Thoracic aorta (tissue), 2 donors: ENCODE measurements at places on chromosomes 12 and 14. TPM values are rescaled to one million over a fixed set of nuclear protein-coding genes. Genes with fewer than 3 reads are reported as not detected.

DNA sequence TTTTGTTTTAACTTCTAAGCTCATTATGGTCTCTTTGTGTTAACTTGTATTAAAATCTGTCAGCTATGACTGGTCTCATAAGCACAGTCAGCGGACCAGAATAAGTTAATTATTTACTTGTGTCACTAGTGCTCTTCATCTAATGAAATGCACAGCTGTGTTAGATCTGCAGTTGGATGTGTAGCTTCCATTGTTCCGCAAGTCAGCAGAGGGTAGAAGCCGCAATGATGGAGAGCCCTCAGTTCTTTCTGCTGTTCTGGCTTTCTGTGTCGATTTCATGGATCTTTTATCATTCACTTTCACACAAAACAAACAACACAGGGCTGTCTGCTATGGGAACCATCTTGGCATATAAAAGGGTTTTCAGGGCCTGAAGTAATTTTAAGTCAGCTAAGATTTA lies 89.3 kb upstream of the RFX4 start:
- DNase-seq, result no peak

DNA sequence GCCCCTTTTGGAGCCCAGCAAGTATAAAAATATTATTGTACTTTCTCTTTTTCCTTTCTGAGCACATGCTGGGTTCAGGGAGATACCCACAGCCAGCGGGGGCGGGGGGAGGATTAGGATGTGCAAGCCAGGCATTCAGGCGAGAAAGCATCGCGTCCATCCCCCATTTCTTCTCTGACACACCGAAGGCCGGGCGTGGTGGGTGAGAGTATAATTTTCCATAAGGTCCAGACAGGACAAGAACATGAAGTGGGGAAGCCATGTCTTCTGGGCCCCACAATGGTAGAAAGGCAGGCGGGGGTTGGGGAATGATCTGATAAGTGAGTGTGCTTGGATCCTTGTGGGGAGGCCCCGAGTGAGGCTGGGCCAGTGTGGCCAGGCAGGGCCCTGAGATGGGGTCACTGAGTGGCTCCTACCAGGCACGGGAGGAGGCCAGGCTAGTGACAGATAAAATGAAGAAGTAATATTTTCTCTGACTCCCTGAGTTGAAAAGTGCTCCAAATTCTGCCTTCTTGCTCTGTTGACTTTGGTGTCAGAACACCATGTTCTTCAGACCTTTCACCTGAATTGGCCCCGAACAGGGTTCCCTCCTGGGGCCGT lies 10.7 kb upstream of the LRTM2 start:
- DNase-seq, result no peak

DNA sequence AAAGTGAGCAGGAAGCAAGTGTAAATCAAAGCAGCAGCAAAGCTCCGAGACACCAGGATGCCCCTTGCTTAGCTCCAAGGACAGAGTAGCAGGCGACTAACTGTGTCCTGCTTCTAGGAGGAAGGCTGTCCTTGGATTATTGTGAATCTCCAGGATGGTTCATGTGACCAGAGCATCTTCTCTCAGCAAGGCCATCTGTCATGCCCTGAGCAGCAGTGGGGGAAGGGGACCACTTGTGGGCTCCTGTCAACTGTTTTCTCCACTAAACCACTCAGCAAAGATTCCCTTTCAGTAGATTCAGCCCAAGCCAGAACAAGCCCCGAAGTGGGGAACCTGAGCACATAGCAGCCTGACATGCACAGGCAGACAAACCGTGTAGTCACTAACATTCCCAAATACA lies 19.4 kb downstream of the MAP3K9 start:
- DNase-seq, result no peak

- DNase-seq, result no peak
Observed at GRCh38 chr14:52663850-52664249, 31.5 kb downstream of the ERO1A start.

- DNase-seq, result no peak
Observed at GRCh38 chr14:78782551-78782950, 612.4 kb downstream of the NRXN3 start.

DNA sequence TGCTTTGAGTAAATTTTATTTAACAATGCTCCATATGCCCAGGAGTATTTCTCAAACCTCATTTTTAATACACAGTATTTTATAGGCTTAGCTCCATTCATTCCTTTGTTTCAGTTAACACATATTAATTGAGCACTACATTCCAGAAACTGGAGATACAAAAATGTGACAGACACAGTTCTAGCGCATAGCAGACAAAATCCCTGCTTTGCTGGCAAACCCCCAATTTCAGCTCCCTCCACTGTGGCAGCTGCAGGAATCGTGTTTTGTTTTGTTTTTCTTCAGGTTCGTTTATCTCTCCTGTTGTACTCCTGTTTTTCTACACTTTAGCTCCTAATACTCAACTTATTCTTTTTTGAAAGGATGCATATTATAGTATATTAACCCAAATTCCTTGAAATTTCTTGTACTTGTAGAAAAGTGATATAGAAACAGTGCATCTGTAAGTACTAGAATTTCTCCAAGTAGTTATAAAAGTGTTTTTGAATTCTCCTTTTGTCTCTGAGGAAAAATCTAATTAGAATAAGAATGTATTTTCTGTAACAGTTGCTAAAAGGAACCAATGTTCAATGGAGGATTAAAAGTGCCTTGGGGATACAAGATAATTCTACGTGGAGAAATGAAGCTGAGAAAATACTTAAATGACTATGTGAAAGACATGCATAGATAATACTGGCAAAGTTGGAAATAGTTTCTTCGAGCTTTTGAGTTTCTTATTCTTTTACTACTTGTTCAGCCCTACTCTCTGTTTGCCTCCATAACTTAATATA lies 6.4 kb upstream of the RAB21 start:
- DNase-seq, result no peak

- DNase-seq, result no peak
Observed at GRCh38 chr12:98645572-98646067, 530 bp downstream of the APAF1 start.

GRCh38 chr12:25694072-25694471 lies 141.0 kb upstream of the LMNTD1 start:
- peak; percentile 11 for DNase-seq

- no peak for DNase-seq
Observed at GRCh38 chr14:101474563-101475455, 86.5 kb upstream of the DIO3 start.

DNA sequence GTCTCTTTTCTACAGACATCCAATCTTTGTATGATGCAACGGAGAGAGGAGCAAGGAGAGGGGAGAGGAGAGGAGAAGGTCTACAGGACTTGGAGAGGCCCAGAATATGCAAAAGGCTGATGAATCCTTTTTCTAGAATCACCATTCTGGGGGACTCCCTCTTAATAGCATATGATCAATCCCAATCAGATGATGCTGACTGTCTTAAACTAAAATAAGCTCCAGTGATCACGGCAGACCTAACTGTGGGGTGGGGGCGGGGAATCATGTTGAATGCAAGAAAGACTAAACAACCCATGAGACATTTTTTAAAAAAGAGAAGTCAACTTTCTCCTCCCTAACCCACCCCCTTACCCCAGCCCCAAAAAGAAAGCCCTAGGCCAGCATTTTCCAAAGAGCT lies 33.4 kb downstream of the BTBD7 start:
- no peak for DNase-seq

DNA sequence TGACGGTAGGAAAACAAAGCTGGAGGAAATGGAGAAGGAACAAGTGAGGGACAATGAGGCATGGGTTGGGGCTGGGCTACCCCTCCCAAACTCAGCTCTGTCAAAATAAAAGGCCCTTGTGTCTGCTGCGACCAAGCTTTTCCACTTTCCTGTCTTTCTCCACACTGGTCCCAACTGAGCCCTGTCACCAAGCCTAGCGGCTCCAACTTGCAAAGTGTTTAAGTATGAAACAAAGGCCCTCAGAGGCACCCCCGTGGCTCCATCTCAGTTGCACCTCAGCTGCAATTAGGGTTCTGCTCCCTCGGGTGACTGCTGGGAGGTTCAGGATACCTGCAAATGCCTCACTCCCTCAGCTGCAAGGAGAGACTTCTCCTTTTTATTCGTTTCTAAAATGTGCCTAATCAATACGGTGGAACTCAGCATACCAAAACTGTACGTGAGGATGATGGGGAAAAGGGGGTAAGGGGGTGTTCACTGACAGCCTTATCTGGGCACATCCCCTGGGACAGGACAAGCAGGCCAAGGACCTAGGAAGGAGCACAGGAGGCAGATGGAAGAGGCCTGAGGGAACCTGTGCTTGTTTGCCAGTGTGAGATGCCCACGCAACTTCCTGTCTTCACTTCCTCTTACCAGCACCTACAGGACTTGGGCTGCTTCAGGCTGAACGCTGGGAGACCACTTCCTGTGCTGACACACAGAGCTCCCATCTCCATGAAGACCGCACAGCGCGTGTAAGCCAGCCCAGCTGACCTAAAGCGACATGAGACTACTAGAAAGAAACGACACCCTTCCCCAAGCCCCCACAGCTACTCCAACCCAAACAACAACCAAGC lies 8.9 kb downstream of the VAMP1 start:
- DNase-seq, result no peak

DNA sequence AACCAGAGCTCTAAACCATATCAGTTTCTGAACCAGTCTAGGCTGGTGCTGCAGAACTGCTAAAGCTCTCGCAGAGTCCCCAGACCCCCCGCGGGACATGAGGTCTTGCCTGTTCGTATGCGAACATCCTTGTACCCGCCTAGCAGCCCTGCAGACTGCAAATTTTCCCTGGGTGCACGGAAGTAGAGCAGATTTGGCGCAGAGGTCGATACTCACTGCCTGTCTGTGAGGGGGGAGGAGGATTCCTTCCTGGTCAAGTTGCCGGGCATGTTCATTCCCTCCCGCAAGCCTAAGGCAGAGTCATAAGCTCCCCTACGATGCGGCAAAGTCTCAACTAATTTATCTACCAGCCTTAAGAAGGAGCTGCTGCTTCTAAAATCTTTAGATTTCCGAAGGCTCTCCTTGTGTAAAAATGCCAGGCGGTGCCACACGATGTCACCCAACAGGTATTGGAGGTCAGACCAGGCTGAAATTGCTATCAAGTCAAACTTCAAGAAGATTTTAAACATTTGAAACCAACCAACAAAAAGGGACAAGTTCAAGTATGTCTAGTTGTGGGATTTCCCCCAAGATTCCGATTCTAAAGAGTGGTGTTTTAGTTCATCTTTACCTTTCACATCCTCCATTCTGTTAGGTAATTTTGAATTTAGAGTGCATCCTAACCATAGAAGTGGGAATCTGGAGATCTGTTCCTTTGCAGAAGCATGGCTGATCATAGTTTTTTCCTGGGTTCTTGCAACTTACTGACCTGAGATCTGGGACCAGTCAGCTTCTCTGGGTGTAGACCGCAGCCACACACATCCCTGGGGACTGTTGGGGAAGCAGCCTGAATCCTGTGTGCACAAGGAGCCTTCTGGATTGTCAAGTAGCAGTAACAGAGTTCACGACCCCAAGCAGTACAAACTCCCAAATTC lies 1.6 kb upstream of the PAX9 start:
- DNase-seq, result no peak

DNA sequence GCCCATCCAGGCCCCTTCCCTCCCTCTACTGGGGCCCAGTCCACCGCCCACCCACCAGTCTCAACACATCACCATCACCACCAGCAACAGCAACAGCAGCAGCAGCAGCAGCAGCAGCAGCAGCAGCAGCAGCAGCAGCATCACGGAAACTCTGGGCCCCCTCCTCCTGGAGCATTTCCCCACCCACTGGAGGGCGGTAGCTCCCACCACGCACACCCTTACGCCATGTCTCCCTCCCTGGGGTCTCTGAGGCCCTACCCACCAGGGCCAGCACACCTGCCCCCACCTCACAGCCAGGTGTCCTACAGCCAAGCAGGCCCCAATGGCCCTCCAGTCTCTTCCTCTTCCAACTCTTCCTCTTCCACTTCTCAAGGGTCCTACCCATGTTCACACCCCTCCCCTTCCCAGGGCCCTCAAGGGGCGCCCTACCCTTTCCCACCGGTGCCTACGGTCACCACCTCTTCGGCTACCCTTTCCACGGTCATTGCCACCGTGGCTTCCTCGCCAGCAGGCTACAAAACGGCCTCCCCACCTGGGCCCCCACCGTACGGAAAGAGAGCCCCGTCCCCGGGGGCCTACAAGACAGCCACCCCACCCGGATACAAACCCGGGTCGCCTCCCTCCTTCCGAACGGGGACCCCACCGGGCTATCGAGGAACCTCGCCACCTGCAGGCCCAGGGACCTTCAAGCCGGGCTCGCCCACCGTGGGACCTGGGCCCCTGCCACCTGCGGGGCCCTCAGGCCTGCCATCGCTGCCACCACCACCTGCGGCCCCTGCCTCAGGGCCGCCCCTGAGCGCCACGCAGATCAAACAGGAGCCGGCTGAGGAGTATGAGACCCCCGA lies 6.8 kb upstream of the RNU7-1 start:
- no peak for DNase-seq

TTC9 gene
- total RNA-seq, result 2.0 TPM

AP1G2 gene
- 36.4 TPM for total RNA-seq

CCDC197 gene
- not detected for total RNA-seq
